ENCODE measurements at places on chromosomes 7 and 10. TPM values are rescaled to one million over a fixed set of nuclear protein-coding genes. Genes with fewer than 3 reads are reported as not detected.

ABCA13 gene
- 4.5 TPM for total RNA-seq

ZNF438 gene
- 6.5 TPM for total RNA-seq

NDUFB8 gene
- 280 TPM for total RNA-seq

SLC13A1 gene
- 0.09 TPM for total RNA-seq

ZNF804B gene
- not detected for total RNA-seq

EN2 gene
- not detected for total RNA-seq

ARL5B gene
- total RNA-seq, result 26.8 TPM

All from SJSA1 (cell line).